M059J (cell line): ENCODE measurements at places on chromosomes 2 and 18. TPM values are rescaled to one million over a fixed set of nuclear protein-coding genes. Genes with fewer than 3 reads are reported as not detected.

DNA sequence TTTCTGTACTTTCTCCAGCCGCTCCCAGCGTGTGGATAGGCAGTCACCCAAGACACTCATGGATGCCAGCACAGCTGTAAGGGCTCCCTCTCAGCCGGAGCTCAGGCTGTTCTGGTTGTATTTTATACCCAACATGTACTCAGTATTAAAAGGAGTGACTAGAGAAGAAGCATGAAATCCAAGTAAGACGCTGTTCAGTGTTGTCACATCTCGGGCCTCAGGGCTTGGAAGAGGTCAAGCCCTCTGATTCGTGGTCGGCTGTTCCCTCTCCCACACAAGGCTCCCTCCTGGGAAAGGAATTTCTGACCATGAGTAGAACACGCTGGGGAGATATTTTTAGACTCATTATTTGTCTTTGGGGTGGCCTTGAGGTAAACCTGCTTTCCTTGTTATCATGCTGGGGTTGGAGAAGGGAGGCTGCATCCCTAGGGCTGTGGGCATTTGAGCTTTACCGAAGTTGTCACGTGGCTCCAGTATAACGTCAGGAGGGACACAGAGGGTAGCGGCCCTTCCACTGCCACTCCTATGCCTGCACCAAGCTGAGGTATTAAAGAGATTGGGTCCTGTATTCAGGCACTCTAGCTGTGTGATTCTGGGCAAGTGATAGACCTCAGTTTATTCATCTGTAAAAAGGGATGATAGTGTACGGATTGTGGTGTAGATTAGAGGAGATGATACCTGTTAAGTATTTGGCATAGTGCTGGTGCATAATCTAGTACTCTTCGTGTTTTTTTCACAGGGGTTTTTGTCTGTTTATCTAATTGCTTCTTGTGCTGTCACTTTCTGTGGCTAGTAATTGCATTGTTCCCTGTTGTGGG is 34.1 kb downstream of the HK2 start:
- peak; percentile 97 for DNase-seq

DNA sequence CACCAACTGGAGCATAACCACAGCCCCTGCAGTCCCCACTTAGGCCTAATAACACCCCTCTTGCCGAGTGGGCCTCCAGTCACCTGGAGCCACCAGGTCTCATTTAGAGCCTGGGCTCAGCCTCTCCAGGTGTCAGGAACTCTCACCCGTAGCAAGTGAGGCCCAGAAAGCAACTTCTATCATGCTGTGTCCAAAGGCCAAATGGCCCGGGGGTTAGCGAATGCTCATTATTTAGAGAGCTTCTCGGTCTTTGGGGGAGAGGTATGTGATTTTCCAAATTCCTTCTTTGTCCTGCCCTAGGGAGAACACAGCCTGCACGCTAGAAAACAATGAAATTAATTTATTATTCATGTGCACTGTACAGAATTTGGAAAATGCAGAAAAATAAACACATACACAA is 109.9 kb upstream of the PTPRM start:
- no peak for DNase-seq

GRCh38 chr2:35933031-35933430 is 422.5 kb upstream of the CRIM1 start:
- DNase-seq: no peak

DNA sequence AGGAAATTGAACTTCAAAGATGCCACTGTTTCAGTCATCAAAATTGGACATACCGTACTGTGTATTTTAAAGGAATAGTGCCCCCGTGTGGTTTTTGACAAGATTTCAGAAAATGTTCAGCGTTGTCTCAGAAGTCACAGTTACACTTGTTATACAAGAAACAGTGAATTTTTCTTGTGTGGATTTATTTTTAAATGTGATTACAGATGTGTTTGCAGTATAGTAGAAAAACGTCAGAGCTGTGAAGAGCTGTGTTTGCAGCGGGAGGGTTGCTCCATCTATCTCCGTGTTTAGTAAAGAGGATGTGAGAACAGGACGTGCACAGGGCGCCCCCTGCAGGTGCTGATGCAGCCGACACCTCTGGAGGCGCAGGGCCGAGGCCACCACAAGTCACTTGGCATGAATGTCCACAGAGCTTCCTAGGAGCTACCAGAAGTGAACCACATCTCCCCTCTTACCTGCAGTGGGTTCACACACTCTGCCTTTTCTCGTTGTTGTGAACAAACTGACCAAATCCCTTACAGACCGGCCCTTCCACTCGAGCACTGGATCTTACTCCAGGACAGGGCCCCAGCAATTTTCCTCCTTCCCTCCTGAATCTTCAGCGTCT is 73.1 kb downstream of the CACNB4 start:
- peak; percentile 66 for DNase-seq

GKN2 gene
- total RNA-seq: not detected in 2 replicates

RUFY4 gene
- not detected in 2 replicates for total RNA-seq

TMEM247 gene
- total RNA-seq: not detected in 2 replicates
